ENCODE measurements at places on chromosomes 12 and 14. TPM values are rescaled to one million over a fixed set of nuclear protein-coding genes. Genes with fewer than 3 reads are reported as not detected.

DNA sequence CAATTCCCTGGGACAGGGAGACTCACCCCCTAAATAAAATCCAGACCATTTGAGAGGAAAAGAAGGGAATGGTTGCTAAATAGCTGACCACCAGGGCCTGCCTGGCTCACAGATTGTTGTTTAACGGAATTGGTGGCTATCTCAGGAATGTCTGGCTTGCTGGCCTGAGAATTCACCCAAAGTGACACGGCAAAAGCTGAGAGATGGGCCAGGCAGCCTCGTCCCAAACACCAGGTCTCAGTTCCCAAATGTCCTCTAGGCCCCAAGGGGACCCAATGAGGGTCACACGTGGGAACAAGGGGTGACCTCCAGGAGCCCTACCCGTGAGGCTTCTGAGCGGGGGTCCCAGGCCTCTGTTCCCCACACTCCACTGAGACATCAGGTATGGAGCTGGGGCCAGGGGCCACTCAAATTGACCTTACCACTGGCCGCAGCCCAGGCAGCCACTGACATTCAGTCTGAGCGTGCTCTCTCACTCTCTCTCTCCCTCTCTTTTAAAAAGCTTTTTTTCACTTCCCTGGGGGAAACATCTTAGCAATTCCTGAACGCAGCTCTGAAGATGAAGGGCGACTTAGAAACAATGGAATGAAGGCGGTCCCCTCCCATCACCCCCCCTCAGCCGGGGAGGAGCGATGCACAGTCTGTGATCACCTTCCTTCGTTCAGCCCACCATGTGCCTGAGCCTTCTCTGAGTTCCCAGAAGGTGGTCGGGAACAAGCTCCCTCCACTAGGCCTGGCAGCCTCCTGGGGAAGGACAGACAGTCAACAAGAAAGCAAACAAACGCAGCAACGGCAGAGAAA is 131.2 kb downstream of the SCARB1 start:
- no peaks in the 10 kb centered on the region for H3K27me3 ChIP-seq
- no peak for DNase-seq
- no peak overlapping the region for H3K4me3 ChIP-seq

The LRRK2 gene
- total RNA-seq, result 4.5 TPM

GRCh38 chr14:101226265-101226602 is 322.7 kb upstream of the RTL1 start:
- DNase-seq, result no peak
- H3K4me3 ChIP-seq, result no peak overlapping the region
- H3K36me3 ChIP-seq, result no peaks in the 10 kb centered on the region

GRCh38 chr14:90999299-90999698 is 61.1 kb downstream of the RPS6KA5 start:
- no peaks in the 10 kb centered on the region for H3K27me3 ChIP-seq
- no peaks in the 10 kb centered on the region for H3K36me3 ChIP-seq
- H3K4me1 ChIP-seq, result no peaks in the 10 kb centered on the region
- DNase-seq, result no peak

The IL26 gene
- not detected for total RNA-seq

DNA sequence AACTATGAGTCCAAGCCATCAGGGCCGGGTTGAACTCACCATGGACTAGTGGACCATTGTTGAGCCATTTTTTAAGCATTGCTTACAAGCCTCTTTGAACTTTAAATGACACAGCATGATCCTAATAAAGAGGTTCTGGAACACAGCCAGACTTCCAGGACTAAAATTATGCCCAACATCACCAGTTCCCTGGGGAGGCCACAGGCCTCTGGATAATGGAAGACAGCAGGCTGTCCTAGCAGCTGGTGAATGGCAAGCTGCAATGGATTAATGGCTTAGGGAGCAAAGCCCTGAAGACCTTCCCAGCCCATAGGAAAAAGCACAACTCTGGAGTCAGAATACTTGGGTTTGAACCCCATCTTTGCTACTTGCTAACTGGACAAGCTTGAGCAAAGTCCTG is 71.3 kb downstream of the FLRT2 start:
- no peak overlapping the region for H3K4me3 ChIP-seq
- H3K27ac ChIP-seq, result no peak overlapping the region
- no peak for DNase-seq
- H3K36me3 ChIP-seq, result peaks cover 11% of the 10 kb centered on the region
- peaks cover 16% of the 10 kb centered on the region for H3K4me1 ChIP-seq
- no peaks in the 10 kb centered on the region for H3K27me3 ChIP-seq

GRCh38 chr14:20682435-20683124 is 1.8 kb upstream of the RNASE4 start:
- peaks cover 27% of the 10 kb centered on the region for H3K4me1 ChIP-seq
- DNase-seq, result peak; percentile 92
- H3K36me3 ChIP-seq, result peaks cover 11% of the 10 kb centered on the region

DNA sequence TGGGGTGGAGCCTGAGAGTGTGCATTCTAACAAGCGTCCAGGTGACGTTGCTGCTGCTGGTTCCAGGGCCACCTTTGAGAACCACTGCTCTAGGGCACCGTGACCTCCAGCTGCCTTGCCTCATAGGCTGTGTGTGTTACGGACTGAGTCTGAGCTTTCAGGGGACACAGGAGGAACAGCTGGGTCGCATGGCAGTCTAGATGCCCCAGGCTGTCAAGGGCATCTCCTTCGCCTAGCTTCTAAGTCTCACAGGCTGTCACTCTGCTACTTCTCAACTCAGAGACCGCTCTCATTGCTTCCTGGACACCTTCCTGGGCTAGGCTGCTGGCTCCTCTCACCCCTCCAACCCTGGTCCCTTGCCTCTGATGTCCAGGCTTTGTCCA is 965 bp downstream of the KRT73 start:
- H3K27me3 ChIP-seq, result peaks cover 50% of the 10 kb centered on the region
- no peak overlapping the region for H3K27ac ChIP-seq
- no peaks in the 10 kb centered on the region for H3K4me1 ChIP-seq
- no peak overlapping the region for H3K4me3 ChIP-seq
- no peaks in the 10 kb centered on the region for H3K36me3 ChIP-seq
- DNase-seq, result no peak

Data from MCF 10A (cell line).